HT-29 (cell line): ENCODE measurements at places on chromosomes 11 and 22. TPM values are rescaled to one million over a fixed set of nuclear protein-coding genes. Genes with fewer than 3 reads are reported as not detected.

MS4A6A gene
- not detected in 2 replicates for total RNA-seq

GRCh38 chr11:79117488-79117887 is 323.3 kb downstream of the TENM4 start:
- DNase-seq: no peak

TPBGL gene
- not detected in 2 replicates for total RNA-seq

TMEM191C gene
- total RNA-seq: 2.4 and 4.5 TPM in 2 replicates

NELL1 gene
- 0.13 TPM in 1 of 2 replicates, not detected in the other for total RNA-seq

NCF4 gene
- total RNA-seq: not detected in 2 replicates
